ENCODE measurements at places on chromosomes 6 and 20.
A peak's percentile ranks its signal among the peaks of the same experiment; 100 is the strongest.

GRCh38 chr6:37761554-37762271 lies 57.8 kb upstream of the ZFAND3 start:
- no peak for DNase-seq

- no peak for DNase-seq
These were observed 211.1 kb upstream of the RNF24 start for GRCh38 chr20:4226330-4227084.

DNA sequence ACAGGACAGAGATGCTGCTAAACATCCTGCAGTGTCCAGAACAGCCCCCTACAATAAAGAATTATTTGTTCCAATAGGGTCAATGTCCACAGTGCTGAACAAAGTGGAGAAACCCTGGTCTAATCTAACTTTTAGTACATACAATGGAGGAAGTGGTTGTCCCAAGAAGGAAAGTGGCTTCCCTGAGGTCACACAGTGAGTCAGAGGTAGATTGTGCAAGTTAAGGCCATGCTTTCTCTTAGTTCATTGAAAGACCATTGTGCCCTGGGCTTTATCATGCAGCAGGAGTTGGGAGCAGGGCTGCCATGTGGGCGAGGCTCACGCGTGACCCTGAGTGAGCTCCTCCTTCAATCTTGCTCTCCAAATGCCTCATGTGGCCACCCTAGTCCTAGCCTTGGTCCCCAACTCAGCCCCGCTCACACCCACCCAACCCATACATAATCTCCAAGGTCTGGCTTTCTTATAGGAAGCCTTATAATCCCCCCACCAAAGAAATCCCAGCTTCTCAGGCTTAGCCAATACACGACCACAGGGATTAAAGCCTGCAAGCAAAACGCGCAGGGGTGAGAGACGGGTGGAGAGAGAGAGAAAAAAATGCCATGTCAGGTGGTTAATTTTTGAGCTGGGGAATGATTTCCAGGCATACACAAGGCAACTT lies 19.9 kb downstream of the SLC13A3 start:
- no peak for DNase-seq

GRCh38 chr6:5663259-5663658 lies 343.5 kb downstream of the NRN1 start:
- no peak for DNase-seq

- no peak for DNase-seq
These were observed 62.7 kb upstream of the SULF2 start for GRCh38 chr20:47847884-47848485.

DNA sequence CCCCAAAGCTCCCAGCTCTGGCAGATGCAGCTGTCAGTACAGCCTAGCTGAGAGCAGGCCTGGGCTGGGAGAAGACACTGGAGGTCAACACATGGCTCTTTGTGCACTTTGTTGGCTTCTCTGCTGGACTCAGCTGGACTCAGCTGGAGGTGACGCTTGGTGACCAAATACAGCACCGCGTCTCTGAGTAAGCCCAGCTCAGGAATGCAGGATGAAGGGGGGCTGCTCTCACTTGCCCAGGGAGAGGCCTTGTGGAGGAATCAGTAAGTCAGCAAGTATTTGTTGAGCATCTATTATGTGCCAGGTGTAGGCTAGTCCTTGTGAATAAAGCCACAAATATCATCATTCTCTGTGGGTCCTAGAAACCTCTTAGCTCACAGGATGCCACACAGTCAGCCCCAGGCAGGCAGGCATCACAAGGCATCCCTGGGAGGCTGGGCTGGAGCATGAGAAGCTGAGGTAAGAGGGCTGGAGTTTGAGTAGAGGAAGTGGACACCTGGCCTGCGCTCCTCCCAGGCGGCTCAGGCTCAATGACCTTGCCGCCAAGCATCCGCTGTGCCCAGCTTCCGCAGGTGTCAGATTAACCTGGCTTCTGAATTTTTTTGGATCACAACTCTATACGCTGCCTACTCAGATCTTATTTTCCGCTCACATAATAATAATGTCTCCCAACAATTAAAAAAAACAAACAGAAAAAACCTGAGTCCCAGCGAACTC lies 95.4 kb downstream of the TMEM170B start:
- DNase-seq: peak; percentile 58

- no peak for DNase-seq
These were observed 101.8 kb upstream of the COL21A1 start for GRCh38 chr6:56349194-56349593.
